ENCODE measurements at places on chromosomes 5 and 9. TPM values are rescaled to one million over a fixed set of nuclear protein-coding genes. Genes with fewer than 3 reads are reported as not detected.

GRCh38 chr5:2017540-2018389 is 135.0 kb upstream of the IRX4 start:
- peak; percentile 60 for DNase-seq

The TSSK1B gene
- total RNA-seq: not detected

GRCh38 chr5:158758675-158759074 is 341.0 kb downstream of the EBF1 start:
- no peak for DNase-seq

The RASGEF1C gene
- total RNA-seq: not detected

GRCh38 chr5:152956943-152957613 is 533.4 kb upstream of the GRIA1 start:
- no peak for DNase-seq

- no peak for DNase-seq
Measured at GRCh38 chr5:89053547-89053946, 170.6 kb upstream of the MEF2C start.

GRCh38 chr5:122561209-122561608 is 213.7 kb upstream of the SNX2 start:
- no peak for DNase-seq

GRCh38 chr5:81393430-81393782 is 528 bp downstream of the ACOT12 start:
- no peak for DNase-seq

GRCh38 chr9:94630833-94631232 is 8.5 kb downstream of the FBP1 start:
- no peak for DNase-seq

Measured in dermis blood vessel endothelial cell (primary cell).